NCI-H1930 (cell line): ENCODE measurements at places on chromosomes 16 and 17.
A peak's percentile ranks its signal among the peaks of the same experiment; 100 is the strongest.

DNA sequence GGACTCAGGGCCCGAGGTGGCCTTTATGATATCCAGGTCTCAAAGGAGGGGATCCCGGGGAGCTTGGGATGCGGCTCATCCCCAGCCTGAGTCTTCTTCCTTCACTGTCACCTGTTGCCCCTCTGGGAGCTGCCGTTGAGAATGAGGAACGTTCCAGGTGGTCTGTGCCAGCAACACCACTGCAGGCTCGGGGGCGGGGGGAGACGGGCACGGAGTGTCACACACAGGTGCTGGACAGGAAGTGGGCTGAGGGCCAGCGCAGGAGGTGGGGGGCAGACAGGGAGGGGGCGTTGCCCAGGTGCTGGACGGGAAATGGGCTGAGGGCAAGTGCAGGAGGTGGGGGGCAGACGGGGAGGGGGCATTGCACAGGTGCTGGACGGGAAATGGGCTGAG, 28.2 kb downstream of the METRNL start:
- no peak for DNase-seq

DNA sequence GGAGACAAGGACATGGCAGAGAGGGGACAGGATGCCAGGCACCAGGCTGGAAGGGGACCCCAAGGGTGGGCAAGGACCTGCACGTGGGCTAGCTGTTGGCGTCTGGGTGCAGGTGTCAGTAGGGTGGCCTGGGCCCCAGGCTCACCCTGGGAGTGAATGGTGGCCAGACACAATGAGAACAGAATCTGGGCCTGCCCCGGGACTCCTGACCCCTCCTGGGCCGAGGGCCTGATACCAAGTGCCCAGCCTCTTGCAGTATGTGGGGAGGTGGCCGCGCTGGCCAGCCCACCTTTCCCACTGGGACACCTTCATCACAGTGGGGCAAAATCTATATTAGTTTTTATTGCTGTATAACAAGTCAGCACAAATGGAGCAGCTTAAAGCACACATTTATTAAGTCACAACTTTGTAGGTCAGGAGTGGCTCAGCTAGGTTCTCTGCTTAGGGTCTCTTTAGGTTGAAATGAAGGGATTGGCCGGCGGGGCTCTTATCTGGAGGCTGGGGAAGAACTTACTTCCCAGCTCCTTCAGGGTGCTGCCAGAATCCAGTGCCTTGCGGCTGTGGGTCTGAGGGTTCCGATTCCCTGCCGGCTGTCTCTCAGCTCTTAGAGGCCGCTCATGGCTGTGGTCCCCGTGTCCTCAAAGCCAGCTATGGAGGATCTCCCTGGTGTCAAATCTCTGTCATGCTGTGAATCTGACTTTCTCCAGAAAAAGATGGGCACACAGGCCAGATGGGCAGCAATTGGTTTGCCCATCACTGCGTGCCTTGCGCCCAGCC, 3.6 kb downstream of the PRSS33 start:
- DNase-seq, result no peak

GRCh38 chr17:4782652-4783051, 3.5 kb downstream of the VMO1 start:
- peak; percentile 56 for DNase-seq

DNA sequence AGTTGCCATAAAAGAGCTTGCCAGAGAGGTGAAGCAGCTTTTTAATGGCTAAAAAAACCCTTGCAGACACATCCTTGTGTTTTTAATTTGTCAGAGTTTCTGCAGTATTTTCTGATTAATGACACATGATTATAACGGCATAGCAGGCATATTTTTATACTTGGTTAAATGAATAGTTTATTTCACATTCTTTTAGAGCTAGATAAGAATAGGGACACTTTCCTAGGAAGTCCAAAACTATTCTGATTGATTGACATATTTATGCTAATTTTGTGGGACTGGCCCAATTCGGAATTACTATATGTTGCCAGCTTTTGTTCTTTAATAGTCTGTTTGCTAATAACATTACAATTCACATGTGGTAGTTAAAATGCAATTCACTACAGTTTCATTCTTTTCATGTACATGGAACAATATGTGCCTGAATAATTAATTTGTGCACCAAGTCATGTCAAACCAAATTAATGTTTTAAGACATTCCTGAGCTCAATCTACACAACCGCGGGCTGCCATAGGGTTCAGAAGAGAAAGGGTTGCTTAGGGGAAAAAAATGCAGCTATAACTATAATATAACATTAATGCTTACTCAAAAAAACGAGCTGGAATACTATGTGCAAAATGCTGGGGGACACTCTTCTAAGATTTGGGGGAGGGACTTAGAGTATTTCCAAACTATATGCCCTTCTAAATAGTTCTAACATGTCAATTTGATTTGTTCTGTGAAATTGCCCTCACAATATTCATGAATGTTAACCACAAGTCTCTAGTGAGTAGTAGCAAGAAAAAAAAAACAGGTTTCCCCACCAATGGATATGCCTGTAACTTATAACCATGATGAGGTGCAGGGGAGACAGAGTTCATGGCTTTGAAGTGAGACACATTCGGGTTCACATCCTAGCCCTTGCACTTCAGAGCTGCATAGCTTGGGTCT, 305.4 kb downstream of the CEP112 start:
- DNase-seq, result no peak

- no peak for DNase-seq
Measured at GRCh38 chr17:59423137-59423724, 91.8 kb downstream of the YPEL2 start.

DNA sequence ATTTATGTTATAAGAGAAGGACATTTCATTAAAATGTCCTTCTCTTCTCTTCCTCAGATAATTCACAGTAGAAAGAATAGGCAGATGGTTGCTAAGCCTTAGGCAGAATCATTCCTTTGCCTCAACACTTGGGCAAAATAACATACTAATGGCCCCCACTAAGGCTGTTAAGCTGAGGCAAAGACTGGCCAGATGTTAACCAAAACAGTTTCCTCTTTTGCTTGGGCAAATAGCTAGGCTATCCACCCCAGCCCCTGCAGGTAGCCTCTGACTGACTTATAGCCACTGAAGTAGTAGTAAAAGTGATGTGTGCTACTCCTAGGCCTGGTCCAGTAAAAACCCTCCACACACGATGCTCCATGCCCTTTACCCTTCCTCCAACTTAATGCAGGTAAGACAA, 55.2 kb downstream of the SPAG9 start:
- no peak for DNase-seq

- no peak for DNase-seq
Measured at GRCh38 chr17:27669850-27670249, 38.9 kb downstream of the LGALS9 start.

DNA sequence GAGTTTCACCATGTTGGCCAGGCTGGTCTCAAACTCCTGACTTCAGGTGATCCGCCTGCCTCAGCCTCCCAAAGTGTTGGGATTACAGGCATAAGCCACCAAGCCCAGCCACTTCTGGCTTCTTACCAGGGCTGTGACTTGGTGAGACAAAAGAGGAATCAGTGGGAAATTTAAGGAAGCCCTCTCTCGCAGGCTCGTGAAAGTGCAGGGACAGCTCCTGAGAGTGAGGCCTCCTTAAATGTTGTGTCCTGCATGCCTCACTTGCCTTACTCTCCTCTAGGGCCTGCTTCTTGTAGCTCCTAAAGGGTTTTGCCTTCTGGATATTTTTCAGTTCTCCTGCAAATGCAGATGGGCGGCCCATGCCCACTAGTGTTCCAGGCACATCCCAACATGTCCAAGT, 5.2 kb downstream of the AHSP start:
- DNase-seq, result no peak
